ENCODE measurements at places on chromosomes 4 and X. TPM values are rescaled to one million over a fixed set of nuclear protein-coding genes. Genes with fewer than 3 reads are reported as not detected.
A peak's percentile ranks its signal among the peaks of the same experiment; 100 is the strongest.

DNA sequence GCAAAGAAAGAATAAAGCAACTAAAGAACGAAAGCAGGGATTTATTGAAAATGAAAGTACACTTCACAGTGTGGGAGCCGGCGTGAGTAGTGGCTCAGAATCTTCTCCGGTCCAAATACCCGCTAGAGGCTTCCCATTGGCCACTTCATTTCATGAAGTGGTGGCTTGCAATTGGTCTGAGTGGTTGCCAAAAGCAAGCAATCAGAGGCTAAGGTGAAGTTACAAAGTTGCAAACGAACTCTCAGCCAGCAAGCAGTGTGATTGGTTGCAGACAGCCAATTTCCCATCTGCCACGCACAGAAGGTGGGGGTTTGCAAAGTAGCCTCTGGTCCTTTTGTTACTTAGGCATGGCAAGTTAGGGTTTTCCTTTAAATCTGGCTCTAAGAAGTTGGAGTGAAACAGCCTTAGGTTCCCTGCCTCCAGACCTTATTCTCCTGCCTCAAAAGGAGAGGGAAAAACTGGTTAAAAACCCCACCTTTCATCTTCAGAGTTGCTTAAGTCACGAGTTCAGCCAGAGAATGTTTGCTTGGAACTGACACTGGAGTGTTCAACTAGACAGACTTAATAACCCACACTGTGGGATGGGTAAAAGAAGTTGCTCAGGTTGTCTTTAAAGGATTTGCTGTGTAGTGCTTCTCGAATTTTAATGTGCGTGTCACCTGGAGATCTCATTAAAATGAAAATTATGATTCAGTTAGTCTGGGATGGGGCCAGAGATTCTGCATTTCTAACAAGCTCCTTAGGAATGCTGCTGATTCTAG, 6.9 kb upstream of the CLOCK start:
- peak; percentile 23 for DNase-seq
- H3K36me3 ChIP-seq = no peaks in the 10 kb centered on the region
- no peaks in the 10 kb centered on the region for H3K27me3 ChIP-seq
- no peak overlapping the region for H3K27ac ChIP-seq
- no peak overlapping the region for H3K4me3 ChIP-seq

DNA sequence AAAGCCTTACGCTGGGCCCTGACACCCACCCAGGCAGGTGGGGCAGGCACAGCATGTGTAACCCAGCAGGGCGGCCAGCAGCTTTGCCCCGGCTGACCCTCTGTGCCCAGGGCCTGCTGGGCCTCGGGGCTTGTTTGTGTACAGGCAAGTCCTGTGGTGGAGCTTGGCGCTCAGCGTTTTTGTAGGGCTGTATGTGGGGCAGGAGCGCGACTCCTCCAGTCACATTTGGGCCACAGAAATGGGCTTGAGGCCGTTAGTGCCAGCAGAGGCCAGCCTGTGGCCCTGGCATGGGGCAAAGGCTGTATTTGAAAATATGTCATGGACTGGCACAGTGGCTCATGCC, 14.7 kb upstream of the HGFAC start:
- H3K4me3 ChIP-seq = no peak overlapping the region
- DNase-seq = no peak
- no peaks in the 10 kb centered on the region for H3K4me1 ChIP-seq
- H3K27ac ChIP-seq = no peak overlapping the region
- no peaks in the 10 kb centered on the region for H3K27me3 ChIP-seq

- H3K36me3 ChIP-seq = no peaks in the 10 kb centered on the region
- no peaks in the 10 kb centered on the region for H3K4me1 ChIP-seq
- H3K27me3 ChIP-seq = no peaks in the 10 kb centered on the region
Observed at GRCh38 chr4:78138252-78138651, 81.1 kb downstream of the FRAS1 start.

GRCh38 chr4:146159384-146160058, 16.0 kb upstream of the LSM6 start:
- no peaks in the 10 kb centered on the region for H3K4me1 ChIP-seq
- H3K36me3 ChIP-seq = no peaks in the 10 kb centered on the region
- no peak overlapping the region for H3K27ac ChIP-seq
- H3K27me3 ChIP-seq = no peaks in the 10 kb centered on the region

GRCh38 chrX:111521169-111521568, 9.7 kb downstream of the SERTM2 start:
- H3K27me3 ChIP-seq = no peaks in the 10 kb centered on the region
- no peaks in the 10 kb centered on the region for H3K36me3 ChIP-seq
- DNase-seq = no peak
- no peak overlapping the region for H3K27ac ChIP-seq
- no peak overlapping the region for H3K4me3 ChIP-seq
- H3K4me1 ChIP-seq = no peaks in the 10 kb centered on the region

Gene CRLF2
- total RNA-seq = 0.38 TPM

Gene CSAG3
- total RNA-seq = not detected

GRCh38 chr4:169313732-169314131, 43.0 kb upstream of the SH3RF1 start:
- no peaks in the 10 kb centered on the region for H3K36me3 ChIP-seq
- H3K27me3 ChIP-seq = no peaks in the 10 kb centered on the region
- no peaks in the 10 kb centered on the region for H3K4me1 ChIP-seq
- no peak overlapping the region for H3K27ac ChIP-seq

DNA sequence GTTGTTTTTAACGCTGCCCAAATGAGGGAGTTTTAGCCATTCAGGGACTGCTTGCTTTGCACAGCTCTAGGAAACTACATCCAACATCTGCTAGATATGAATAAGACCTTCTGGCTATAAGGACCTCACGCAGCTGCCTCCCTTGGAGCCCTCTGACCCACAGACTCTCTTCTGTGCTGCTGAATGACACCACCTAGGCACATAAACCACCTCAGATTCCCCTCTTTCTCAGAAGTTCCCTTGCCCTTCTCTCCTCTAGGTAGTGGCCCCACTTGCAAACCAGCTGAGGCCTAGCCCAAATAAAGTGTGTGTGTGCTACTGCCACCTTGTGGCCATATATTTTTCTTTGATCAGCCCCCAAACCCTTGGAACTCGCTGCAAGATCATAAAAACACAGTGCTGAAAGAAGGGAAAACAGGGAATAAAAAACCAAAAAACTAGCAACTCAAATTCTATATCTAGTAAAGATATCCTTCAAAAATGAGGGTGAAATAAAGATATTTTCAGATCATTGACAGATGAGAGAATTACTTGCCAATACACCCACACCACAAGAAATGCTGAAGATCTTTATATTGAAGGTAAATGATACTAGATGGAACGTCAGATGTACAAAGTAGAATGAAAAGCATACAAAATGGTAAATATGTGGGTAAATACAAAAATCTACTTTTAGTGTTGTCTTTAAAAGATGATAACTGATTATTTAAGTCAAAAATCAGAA, 265.9 kb downstream of the ADAMTS3 start:
- H3K27ac ChIP-seq = no peak overlapping the region
- H3K4me1 ChIP-seq = no peaks in the 10 kb centered on the region
- DNase-seq = peak; percentile 39
- H3K4me3 ChIP-seq = no peak overlapping the region
- H3K36me3 ChIP-seq = no peaks in the 10 kb centered on the region
- H3K27me3 ChIP-seq = no peaks in the 10 kb centered on the region

- H3K27me3 ChIP-seq = no peaks in the 10 kb centered on the region
- no peak overlapping the region for H3K4me3 ChIP-seq
- H3K36me3 ChIP-seq = no peaks in the 10 kb centered on the region
- peaks cover 24% of the 10 kb centered on the region for H3K4me1 ChIP-seq
- H3K27ac ChIP-seq = peak overlapping the region; percentile 21
Observed at GRCh38 chrX:56728321-56728720, 722 bp upstream of the NBDY start.

DNA sequence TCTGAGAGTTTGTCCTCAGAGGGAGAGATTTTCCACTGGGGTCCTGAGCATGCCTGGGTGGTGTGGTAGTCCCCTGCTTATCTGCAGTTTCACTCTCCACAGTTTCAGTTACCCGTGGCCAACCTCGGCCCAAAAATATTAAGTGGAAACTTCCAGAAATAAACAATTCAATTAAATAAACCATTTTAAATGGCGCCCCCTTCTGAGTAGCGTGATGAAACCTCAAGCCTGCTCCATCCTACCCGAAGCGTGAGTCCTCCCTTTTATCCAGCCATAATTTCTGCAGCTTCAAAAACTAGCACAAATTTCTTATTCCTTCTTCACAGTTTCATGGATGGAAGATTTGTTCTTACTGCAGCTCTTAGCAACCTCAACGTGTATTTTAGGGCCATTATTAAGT, 26.7 kb downstream of the PNMA6E start:
- no peak for DNase-seq
- no peak overlapping the region for H3K4me3 ChIP-seq
- H3K36me3 ChIP-seq = no peaks in the 10 kb centered on the region
- no peak overlapping the region for H3K27ac ChIP-seq
- H3K27me3 ChIP-seq = no peaks in the 10 kb centered on the region

DNA sequence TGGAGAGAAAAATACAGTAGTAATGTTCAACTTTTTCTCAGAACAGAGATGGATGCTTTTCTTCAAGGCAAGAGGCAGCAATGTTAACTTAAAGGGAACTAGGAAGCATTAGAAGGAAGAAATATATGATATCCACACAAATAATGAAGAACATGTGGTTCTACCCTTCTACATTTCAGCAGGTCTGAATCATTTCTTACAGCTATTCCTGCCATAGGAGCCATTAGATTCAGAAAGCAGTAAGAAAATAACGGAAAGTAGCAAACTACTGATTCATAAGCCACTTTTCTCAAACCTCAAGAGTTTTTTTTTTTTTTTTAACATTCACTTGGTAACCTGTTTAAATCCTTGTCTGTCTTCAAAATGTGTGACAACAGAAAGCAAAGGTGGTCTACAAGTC, 1251.6 kb upstream of the AGA start:
- no peak for DNase-seq
- H3K27me3 ChIP-seq = no peaks in the 10 kb centered on the region
- no peak overlapping the region for H3K27ac ChIP-seq
- H3K36me3 ChIP-seq = no peaks in the 10 kb centered on the region
- H3K4me1 ChIP-seq = no peaks in the 10 kb centered on the region
- H3K4me3 ChIP-seq = no peak overlapping the region

- no peaks in the 10 kb centered on the region for H3K4me1 ChIP-seq
- H3K4me3 ChIP-seq = no peak overlapping the region
- no peaks in the 10 kb centered on the region for H3K27me3 ChIP-seq
- DNase-seq = no peak
Observed at GRCh38 chr4:141180991-141181761, 39.5 kb upstream of the ZNF330 start.

Gene DUSP9
- not detected for total RNA-seq

Gene PCYT1B
- total RNA-seq = not detected

- peaks cover 95% of the 10 kb centered on the region for H3K4me1 ChIP-seq
- peak overlapping the region; percentile 2 for H3K4me3 ChIP-seq
- peak overlapping the region; percentile 78 for H3K27ac ChIP-seq
- H3K27me3 ChIP-seq = no peaks in the 10 kb centered on the region
Observed at GRCh38 chr4:152099555-152099954, 338.7 kb upstream of the GATB start.

Gene RAB41
- not detected for total RNA-seq

- H3K27ac ChIP-seq = no peak overlapping the region
- no peaks in the 10 kb centered on the region for H3K4me1 ChIP-seq
- no peaks in the 10 kb centered on the region for H3K27me3 ChIP-seq
- no peak for DNase-seq
- no peak overlapping the region for H3K4me3 ChIP-seq
Observed at GRCh38 chr4:16814361-16814760, 84.1 kb downstream of the LDB2 start.

- H3K27me3 ChIP-seq = peaks cover 4% of the 10 kb centered on the region
- no peaks in the 10 kb centered on the region for H3K4me1 ChIP-seq
- no peaks in the 10 kb centered on the region for H3K36me3 ChIP-seq
- no peak for DNase-seq
- H3K27ac ChIP-seq = no peak overlapping the region
- no peak overlapping the region for H3K4me3 ChIP-seq
Observed at GRCh38 chr4:1772853-1773538, 20.1 kb upstream of the FGFR3 start.

Gene HTN3
- total RNA-seq = not detected

Gene F8A2
- total RNA-seq = not detected

DNA sequence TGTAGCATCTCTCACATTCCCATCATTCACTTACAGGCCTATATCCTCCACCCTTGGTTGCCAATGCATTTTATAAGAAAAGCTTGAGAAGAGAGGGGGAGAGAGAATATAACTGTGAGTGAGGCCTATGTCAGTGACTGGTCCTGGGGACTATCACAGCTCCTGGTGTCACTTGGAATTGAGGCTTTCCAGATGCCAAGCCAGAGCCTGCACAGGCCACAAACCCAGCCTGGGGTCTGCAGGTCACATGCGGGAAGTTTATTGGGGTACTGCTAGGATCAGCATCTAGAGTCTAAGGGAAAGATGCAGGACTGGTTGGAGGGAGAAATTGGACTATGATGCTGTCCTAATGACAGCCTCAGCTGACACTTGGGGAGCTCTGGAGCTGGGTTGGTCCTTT, 47.6 kb downstream of the RTL5 start:
- H3K4me1 ChIP-seq = no peaks in the 10 kb centered on the region
- no peak for DNase-seq
- H3K4me3 ChIP-seq = no peak overlapping the region
- no peaks in the 10 kb centered on the region for H3K27me3 ChIP-seq
- no peak overlapping the region for H3K27ac ChIP-seq

Gene RADX
- 15.6 TPM for total RNA-seq
